Fibroblast of lung (primary cell): ENCODE measurements at places on chromosomes 7 and 10. TPM values are rescaled to one million over a fixed set of nuclear protein-coding genes. Genes with fewer than 3 reads are reported as not detected.

Gene ZNF277
- 66.6 and 83.0 TPM in 2 replicates for total RNA-seq

Gene TBC1D12
- 11.6 and 13.9 TPM in 2 replicates for total RNA-seq

Gene PRF1
- total RNA-seq, result not detected in 2 replicates

Gene GSDME
- 40.1 and 57.1 TPM in 2 replicates for total RNA-seq
